ENCODE measurements at places on chromosomes 7 and 10.

- H3K4me3 ChIP-seq: no peak overlapping the region
- no peaks in the 10 kb centered on the region for H3K36me3 ChIP-seq
- H3K27ac ChIP-seq: no peak overlapping the region
- no peak for DNase-seq
- H3K4me1 ChIP-seq: no peaks in the 10 kb centered on the region
Observed at GRCh38 chr10:120989279-120989678, 138.1 kb downstream of the WDR11 start.

- no peaks in the 10 kb centered on the region for H3K36me3 ChIP-seq
- H3K27me3 ChIP-seq: peaks cover 3% of the 10 kb centered on the region
- H3K4me1 ChIP-seq: peaks cover 12% of the 10 kb centered on the region
- H3K4me3 ChIP-seq: no peak overlapping the region
- no peak for DNase-seq
- H3K27ac ChIP-seq: no peak overlapping the region
Observed at GRCh38 chr10:110758898-110759297, 112.8 kb upstream of the PDCD4 start.

GRCh38 chr10:110254467-110254866 is 47.1 kb downstream of the MXI1 start:
- no peak for DNase-seq
- H3K27ac ChIP-seq: no peak overlapping the region
- H3K36me3 ChIP-seq: peaks cover 21% of the 10 kb centered on the region
- H3K27me3 ChIP-seq: peaks cover 7% of the 10 kb centered on the region
- no peak overlapping the region for H3K4me3 ChIP-seq
- H3K4me1 ChIP-seq: peaks cover 34% of the 10 kb centered on the region

GRCh38 chr10:102643336-102644065 is 778 bp upstream of the TRIM8 start:
- peak; percentile 72 for DNase-seq
- peak overlapping the region; percentile 90 for H3K27ac ChIP-seq
- peaks cover 23% of the 10 kb centered on the region for H3K36me3 ChIP-seq
- peak overlapping the region; percentile 84 for H3K4me3 ChIP-seq
- H3K27me3 ChIP-seq: no peaks in the 10 kb centered on the region

DNA sequence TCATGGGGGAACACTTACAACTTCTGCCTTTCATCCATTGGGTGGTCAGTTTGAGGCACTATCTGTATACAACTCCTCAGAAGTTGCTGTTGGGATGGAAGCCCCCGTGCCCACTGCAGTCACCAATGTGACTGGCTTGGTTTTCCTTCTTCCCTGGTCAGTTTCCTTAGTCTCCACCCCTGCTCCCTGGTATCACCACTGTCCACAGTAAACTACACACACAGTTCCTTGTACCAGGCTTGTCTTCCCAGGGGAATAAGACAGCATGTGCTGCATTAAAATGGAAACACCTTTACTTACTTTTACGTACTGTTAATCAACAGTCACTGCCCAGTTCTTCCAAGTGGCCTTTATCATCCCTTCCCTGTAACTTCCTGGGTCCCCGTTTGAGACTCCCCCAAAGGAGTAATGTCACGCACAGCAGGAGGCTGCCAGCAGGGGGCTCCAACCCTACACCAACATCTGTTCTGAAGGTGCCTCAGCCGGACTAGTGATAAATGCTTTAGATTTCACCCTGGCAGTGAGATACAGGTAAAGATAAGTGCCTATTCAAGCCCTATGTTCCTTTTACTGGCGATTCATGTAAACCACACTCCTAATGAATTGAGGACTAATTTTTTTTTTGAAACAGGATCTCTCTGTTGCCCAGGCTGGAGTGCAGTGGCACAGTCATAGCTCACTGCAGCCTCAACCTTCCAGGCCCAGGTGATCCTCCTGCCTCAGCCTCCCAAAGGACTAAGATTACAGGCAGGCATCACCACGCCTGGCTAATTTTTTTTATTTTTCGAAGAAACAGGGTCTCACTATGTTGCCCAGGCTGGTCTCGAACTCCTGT is 45.3 kb upstream of the PIK3AP1 start:
- H3K27ac ChIP-seq: no peak overlapping the region
- H3K27me3 ChIP-seq: no peaks in the 10 kb centered on the region
- H3K4me3 ChIP-seq: no peak overlapping the region
- H3K4me1 ChIP-seq: no peaks in the 10 kb centered on the region
- no peaks in the 10 kb centered on the region for H3K36me3 ChIP-seq

DNA sequence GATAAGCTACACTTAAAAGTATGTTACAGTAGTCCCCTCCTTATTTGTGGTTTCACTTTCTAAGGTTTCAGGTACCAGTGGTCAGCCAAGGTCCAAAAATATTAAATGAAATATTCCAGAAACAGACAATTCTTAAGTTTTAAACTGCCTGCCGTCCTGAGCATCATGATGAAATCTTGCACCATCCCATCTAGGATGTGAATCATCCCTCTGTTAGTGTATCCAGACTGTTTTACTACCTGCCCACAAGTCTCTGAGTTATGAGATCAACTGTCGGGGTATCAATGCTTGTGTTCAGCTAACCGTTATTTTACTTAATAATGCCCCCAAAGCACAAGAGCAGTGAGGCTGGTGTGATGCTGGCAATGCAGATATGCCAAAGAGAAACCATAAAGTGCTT is 11.4 kb downstream of the KDM7A start:
- peaks cover 5% of the 10 kb centered on the region for H3K36me3 ChIP-seq
- peaks cover 78% of the 10 kb centered on the region for H3K4me1 ChIP-seq
- H3K27me3 ChIP-seq: no peaks in the 10 kb centered on the region

GRCh38 chr7:24965831-24966708 is 13.9 kb downstream of the OSBPL3 start:
- H3K4me3 ChIP-seq: no peak overlapping the region
- peaks cover 4% of the 10 kb centered on the region for H3K36me3 ChIP-seq
- H3K4me1 ChIP-seq: peaks cover 81% of the 10 kb centered on the region

DNA sequence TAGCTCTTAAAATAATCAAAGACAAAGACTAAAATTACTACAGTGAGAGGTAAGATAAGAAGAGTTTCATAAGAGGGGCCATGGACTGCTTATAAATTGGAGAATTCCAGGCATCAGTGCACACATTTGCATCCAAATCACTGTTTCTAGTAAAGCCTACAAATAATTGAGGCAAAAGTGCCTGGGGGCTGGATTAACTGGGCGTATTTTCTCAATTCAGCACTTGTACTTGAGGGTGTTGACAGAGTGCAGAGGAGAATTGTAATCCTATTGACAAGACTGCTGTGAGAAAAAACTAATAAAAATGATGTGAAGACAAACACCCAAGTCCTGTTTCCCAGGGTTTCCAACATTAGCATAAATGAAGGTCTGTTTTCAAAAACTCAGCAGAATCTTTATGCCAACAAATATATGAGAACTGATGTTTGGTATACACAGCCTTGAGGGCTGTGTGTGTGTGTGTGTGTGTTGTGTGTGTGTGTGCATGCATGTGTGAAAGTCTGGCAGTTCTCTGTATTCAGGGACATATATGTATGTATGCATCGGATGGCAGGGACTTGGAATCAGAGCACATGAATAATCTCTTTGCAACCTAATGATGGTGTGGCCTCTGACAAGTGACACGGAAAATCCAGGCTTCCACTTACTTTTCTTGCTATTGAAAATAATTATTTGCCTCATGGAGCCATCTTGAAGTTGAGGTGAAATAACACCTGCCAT is 182.1 kb upstream of the CDC14C start:
- no peaks in the 10 kb centered on the region for H3K4me1 ChIP-seq
- H3K27me3 ChIP-seq: no peaks in the 10 kb centered on the region
- H3K4me3 ChIP-seq: no peak overlapping the region
- DNase-seq: no peak
- no peak overlapping the region for H3K27ac ChIP-seq
